ENCODE measurements at places on chromosomes 1 and 21.

DNA sequence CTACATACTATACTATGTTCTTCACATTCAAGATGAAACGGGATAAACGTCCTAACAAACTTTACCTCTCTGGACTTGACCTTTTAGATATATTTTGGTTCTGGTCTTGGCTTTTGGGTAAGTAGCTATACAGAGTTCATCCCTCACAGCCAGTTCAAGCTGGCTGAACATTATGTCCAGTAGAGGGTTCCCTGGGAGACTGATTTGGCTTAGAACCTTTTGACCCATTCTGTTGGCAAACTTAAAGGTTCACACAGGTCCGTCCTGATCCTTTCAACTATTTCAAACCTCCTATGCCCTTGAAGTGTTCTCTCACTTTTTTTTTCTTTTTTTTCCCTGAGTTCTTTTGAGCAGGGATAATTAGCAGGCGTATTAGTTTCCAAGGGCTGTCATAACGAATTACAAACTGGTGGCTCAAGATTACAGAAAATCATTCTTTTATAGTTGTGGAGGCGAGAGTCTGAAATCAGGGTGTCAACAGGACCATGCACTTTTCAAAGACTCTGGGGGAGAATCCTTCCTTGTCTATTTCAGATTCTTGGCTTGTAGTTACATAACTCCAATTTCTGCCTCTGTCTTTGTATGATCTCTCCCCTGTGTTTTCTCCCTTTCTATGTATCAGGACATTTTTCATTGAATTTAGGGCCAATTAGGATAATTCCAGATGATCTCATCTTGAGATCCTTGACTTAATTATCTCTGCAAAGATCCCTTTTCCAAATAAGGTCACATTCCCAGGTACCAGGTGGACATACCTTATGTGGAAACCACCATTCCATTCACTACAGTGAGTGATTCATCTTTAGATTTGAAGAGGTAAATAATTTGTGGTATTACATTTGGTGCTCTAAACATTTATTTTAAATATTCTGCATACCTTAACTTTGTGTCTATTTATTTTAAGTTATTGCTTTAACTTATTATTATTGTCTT, 257.4 kb upstream of the USP25 start:
- no peak for DNase-seq

DNA sequence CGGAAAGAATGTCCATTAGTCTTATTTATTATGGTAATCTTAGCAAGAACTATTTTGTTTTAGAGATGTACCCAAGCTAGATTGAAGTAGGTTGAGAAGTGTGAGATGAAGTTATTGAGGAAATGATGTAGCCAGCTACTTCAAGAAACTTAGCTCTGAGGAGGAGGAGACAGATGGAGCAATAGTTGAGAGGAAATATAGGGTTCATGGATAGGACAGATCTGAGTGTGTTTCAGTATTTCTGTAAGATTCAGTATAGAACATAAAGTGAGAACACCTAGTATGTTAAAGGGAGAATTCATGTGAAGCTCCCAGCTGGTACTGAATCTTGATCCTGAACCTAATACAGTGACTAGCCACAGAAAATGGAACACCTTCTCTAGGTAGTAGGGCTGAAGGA, 28.9 kb downstream of the TSNAX start:
- DNase-seq = no peak

GRCh38 chr1:204368996-204369726, 9.4 kb upstream of the PLEKHA6 start:
- no peak for DNase-seq

GRCh38 chr21:33964706-33965325, 49.2 kb upstream of the ATP5PO start:
- no peak for DNase-seq

- no peak for DNase-seq
These were observed 18.4 kb downstream of the PRXL2B start for GRCh38 chr1:2604844-2605508.

DNA sequence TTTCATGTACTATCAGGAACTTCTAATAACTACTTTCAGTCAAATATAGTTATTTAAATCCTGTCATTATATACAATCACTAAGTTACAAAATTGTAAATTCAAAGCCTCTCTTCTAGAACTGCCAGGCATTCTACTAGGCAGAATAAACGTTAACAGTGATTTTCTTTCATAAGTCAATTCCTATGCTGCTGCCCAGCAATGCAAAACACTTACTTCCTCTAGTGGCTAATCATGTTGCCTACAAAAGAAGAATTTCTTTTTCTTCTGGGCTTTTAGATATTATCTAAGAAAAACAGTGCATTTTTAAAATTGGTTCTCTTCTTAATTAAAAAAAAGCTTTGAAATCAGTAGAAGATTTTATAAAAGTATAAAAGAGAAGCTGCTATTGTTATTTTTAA, 509.8 kb upstream of the ADAMTS5 start:
- no peak for DNase-seq

- DNase-seq = no peak
These were observed 32.5 kb upstream of the KIF1B start for GRCh38 chr1:10177876-10178275.

DNA sequence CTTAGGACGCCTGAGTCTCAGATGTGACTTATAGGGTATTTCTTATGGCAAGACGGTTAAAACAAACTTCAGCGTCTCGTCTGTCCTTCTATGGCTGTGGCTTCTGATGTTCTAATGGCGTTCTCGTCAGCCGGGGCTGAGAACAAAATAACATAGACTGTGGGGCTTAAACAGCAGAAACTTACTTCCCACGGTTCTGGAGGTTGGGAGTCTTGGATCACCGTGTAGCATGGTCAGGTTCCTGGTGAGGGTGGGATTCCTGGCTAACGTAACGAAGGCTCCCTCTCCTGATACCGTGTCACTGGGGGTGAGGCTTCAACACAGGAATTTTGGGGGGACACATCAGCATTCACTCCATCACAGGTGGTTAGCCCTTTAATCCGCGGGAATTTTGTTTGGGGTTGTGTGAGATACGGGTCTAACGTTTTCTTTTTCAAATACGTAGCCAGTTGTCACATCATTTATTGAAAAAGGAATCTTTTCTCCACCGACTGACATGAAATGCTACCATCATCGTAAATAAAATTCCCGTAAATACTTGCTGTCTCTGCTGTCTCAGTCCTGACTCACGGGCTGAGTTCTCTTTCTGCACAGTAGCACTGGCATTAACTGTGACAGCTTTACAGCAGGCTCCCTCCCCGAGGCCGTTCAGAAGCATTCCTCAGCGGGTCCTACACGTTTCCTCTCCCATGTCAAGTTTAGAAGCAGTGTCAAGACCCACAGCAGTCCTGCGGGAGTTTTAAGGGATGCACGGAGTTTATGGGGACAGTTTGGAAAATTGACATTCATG, 8.1 kb upstream of the POFUT2 start:
- DNase-seq = no peak

GRCh38 chr21:22627911-22628310, 1629.7 kb downstream of the NCAM2 start:
- DNase-seq = no peak

GRCh38 chr1:56522680-56523079, 56.7 kb downstream of the PLPP3 start:
- no peak for DNase-seq

DNA sequence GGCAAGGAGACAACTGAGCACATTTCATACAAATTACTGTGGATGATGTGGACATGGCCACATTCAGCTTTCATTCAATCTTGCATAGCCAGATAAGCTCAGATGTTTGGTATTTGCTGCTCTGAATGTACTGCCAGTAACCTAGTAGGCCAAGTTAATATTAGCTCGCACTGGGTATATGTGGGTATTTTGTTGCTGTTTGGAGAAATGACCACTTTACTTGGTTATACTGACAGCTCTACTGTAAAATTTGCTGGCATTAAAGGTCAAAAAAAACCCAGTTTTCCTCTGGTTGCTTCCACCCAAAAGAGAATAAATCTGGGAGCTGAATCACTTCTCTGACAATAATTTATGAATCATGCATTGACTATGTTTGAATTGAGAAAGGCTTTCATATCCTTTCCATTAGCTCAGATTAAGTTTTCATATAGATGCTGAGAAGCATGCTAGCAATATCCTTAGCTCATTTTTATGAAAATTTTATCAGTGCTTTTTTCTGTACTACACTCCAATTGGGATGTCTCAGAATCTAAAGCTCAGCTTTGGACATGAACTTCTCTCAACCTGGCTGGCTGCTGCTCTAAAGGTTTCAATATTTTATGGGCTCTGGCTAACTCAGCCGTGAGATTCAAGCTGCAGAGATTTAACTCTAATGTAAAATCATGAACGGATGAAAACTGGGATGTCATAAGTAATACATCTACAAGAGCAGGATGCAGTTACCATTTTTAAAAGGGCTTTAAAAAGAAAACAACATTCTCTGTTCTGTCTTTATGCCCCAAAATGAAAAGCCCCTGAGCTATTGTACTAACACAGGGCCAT, 330.0 kb downstream of the BARHL2 start:
- DNase-seq = no peak

DNA sequence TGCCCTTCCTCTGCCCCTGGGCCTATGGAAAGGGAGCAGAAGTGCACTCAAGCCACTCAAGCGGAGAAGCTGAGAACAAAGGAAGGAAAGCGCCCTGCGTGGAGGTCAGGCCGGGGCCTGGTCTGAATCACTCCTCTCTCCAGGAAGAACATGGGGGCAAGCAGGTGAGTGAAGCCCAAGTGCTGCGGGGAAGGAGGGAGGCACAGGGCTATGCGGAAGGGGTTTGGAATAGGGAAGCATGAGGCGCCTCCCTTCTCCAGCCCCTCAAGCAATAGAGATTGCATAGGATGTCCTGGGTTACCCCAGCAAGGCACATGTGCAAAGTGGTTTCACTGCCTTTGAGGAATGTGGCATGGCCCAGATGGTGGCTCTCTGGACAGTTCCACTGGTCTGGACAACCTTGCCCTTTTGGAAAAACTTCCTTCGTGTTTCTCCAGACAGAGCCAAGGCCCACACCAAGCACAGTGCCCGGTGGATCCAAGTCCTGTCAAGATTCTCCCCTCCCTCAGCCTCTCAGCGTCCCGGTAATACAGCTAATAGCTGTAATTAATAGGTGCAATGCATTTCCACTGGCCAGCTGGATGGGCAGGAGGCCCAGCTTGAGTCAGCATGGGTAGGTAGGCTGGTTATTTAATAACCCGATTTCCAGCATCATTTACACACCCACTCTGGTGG, 13.7 kb downstream of the BLACAT1 start:
- no peak for DNase-seq

DNA sequence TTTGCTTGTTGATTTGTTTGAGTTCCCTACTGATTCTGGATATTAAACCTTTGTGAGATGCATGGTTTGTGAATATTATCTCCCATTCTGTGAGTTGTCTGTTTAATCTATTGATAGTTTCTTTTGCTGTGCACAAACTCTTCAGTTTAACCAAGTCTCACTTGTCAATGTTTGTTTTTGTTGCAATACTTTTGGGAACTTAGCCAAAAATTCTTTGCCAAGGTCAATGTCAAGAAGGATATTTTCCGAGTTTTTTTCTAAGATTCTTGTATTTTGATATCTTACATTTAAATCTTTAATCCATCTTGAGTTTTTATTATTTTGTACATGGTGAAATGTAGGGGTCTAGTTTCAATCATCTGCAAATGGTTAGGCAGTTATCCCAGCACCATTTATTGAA, 1230.7 kb upstream of the NCAM2 start:
- DNase-seq = no peak

DNA sequence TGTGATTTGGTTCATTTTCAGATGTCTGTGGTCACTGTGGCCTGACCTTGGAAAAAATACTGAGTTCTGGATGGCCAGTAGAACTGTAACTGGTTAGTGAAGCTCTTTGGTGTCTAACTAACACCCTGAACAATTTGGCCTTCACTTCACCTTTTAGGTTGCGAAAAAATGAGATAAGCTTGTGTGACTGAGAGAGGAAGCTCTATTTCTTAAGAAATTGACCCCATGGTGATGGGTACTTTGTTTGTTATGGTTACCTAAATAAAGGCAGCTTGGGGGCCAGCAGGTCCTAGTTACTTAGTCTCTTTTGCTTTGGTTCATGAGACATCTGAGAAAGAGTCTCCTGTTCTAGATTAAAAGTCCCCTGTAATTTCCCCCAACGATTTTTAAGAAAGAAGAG, 181.6 kb downstream of the ZNF326 start:
- no peak for DNase-seq

DNA sequence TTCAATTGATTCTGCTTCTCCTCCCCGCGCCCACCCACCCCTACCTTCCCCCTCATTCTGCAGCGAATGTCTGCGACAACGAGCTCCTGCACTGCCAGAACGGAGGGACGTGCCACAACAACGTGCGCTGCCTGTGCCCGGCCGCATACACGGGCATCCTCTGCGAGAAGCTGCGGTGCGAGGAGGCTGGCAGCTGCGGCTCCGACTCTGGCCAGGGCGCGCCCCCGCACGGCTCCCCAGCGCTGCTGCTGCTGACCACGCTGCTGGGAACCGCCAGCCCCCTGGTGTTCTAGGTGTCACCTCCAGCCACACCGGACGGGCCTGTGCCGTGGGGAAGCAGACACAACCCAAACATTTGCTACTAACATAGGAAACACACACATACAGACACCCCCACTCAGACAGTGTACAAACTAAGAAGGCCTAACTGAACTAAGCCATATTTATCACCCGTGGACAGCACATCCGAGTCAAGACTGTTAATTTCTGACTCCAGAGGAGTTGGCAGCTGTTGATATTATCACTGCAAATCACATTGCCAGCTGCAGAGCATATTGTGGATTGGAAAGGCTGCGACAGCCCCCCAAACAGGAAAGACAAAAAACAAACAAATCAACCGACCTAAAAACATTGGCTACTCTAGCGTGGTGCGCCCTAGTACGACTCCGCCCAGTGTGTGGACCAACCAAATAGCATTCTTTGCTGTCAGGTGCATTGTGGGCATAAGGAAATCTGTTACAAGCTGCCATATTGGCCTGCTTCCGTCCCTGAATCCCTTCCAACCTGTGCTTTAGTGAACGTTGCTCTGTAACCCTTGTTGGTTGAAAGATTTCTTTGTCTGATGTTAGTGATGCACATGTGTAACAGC, 339.9 kb downstream of the NTNG1 start:
- no peak for DNase-seq

GRCh38 chr1:17201201-17202021, 3.5 kb upstream of the PADI1 start:
- no peak for DNase-seq

DNA sequence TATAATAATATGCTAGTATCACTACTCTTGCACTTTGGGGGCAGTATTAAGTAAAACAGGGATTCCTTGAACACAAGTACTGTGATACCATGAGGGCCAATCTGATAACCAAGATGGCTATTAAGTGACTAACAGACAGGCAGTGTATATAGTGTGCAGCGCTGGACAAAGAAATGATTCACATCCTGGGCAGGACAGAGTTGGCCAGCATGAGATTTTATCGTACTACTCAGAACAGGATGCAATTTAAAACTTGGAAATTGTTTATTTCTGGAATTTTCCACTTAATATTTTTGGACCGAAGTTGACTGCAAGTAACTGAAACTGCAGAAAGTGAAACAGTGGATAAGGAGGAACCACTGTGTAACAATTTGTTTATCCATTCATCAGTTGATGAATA, 74.6 kb downstream of the DNTTIP2 start:
- DNase-seq = no peak

DNA sequence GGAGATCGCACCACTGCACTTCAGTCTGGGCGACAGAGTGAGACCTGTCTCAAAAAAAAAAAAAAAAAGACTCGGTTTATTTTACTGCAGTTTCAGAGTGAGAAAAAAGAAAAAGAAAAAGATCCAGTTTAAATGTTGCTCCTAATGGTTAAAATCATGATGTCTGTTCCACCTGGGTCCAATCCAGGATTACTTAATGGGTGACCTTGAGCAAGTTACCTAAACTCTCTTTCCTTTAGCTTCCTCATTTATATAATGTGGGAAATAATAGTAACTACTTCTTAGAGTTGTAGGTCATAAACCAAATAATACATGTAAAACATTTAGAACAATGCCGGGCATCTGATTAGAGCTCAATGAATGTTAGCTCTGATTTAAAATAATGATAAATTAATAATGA, 19.4 kb upstream of the RNF11 start:
- no peak for DNase-seq
